Stimulated activated CD8-positive, alpha-beta memory T cell treated with anti-CD3 and anti-CD28 coated beads, Interleukin-15, amount 100 ng/mL, for 24 hours (primary cell): ENCODE measurements at places on chromosomes 13 and 19.

GRCh38 chr19:46726971-46727501 is 10.1 kb upstream of the PRKD2 start:
- DNase-seq, result no peak

DNA sequence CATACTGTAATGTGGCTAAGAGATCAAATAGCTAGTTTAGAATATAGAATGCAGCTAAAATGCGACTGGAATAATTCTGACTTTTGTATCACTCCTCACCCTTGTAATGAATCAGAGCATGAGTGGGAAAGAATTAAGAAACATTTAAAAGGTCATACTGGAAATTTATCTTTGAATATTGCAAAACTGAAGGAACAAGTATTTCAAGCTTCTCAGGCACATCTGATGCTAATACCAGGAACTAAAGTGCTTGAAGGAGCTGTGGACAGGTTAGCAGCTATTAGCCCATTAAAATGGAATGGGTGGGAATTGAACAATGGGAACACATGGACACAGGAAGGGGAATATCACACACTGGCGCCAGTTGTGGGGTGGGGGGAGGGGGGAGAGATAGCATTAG is 144.2 kb upstream of the ZNF91 start:
- DNase-seq, result no peak

DNA sequence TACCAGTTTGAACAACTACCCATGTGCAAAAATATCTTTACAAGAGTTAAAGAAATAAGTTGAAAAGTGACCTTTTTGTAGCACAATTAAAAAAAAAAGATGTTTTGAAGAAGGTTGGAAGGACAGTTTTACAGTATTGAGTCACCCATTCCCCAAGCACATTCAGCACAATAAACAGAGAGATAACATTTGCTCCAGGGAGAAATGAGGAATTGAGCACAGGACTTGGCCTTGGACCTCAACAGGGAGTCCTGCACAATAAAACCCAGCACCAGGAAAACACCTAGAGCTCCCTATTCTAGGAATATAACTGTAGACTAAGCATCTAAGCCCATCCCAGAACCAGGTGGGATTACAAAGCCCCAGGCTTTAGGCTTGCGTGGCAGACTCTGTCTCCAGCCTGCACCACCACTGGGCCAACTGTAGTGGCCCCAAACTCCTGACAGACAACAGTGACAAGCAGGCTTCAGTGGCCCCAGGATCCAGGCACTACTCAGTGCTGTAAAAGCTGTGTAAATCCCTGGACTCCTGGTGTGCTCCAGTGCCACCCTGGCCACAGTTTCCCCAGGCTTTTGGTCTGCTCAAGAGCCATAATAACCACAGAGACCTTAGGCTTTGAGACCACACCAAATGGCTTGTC is 857.2 kb downstream of the SLITRK1 start:
- DNase-seq, result no peak

- DNase-seq, result no peak
Measured at GRCh38 chr19:31145007-31145406, 204.2 kb downstream of the TSHZ3 start.

- DNase-seq, result no peak
Measured at GRCh38 chr13:62847520-62847919, 1431.9 kb upstream of the PCDH20 start.

DNA sequence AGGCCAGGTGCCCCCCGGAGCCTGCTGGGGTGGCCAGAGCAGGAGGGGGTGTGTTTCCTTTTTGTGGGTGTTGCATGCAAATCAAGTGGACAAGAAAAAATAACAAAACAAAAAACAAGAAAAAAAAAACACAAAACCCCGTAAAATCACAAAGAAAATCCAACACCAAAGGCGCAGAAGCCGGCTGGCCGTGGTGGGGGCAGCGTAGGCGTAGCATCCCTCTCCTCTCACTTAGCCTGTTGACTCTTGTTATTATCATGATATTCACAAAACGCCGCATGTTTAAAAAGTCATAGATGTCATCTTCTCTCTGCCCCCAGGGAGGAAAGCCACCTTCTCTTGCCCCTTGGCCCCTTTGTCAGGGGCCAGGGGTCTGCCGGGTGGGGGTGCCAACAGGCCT is 978 bp upstream of the TGFBR3L start:
- DNase-seq, result no peak

- no peak for DNase-seq
Measured at GRCh38 chr13:19581675-19582074, 20.3 kb upstream of the TPTE2 start.

GRCh38 chr13:106593132-106593531 is 25.2 kb upstream of the ARGLU1 start:
- no peak for DNase-seq

- no peak for DNase-seq
Measured at GRCh38 chr13:101916775-101917474, 464.4 kb downstream of the ITGBL1 start.

DNA sequence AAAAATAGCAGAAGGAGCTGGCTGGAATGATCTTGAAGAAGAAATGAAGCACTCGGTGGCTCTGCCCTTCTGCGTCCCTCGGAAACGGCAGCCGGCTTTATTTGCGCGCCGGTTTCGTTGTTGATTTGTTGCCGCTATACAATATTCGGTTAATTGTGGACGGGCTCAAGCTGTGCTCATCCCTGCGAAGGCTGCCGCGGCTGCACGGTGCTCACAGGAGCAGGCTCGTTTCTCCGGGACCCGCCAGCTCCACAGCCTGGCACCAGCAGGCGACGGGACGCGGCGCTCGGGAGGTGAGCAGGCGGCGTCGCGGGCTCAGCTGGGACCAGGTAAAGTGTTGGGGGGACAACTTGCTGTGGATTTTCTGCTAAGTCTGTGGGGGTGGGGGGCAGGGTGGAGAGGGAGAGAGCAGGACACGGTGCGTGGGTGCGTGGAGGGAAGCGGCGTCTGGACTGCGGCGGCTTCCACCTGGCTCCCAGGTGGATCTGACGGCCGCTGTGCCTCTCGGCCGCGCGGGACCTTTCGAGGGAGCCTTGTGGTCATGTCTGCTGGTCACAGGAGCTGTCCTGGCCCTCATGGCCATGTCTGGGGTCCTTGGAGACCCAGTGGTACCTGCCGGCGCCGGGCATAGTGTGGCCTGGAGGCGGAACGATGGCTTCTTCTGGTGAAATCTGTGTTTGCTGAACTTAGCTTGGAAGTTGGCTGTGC is 90.9 kb downstream of the TEX29 start:
- no peak for DNase-seq
